H54 (cell line): ENCODE measurements at places on chromosomes 2 and 18.

GRCh38 chr2:176769499-176770370 is 442.9 kb upstream of the HNRNPA3 start:
- DNase-seq, result no peak

DNA sequence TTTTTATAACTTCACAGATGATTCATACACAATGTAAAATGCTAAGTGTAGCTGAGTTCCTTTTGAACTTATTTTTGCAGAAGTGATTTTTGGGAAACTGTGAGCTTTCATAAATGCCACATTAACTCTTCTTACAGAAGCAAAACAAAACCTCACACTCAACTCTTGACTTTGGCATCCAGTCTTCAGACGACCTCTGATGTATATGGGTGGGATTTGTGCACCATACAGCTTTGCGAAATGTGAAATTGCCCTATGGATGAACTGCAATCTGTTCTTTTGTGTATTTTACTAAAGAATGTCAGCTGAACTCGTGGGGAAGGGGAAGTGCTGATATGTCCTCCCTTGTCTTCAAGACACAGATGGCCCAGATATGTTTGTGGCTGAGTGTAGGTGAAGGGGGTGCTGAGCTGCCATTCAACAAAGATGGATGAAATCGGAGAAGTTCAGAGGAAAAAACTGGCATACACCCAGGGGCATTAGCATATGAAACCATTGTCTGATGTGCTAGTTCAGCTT is 218.3 kb downstream of the PTGR3 start:
- no peak for DNase-seq

DNA sequence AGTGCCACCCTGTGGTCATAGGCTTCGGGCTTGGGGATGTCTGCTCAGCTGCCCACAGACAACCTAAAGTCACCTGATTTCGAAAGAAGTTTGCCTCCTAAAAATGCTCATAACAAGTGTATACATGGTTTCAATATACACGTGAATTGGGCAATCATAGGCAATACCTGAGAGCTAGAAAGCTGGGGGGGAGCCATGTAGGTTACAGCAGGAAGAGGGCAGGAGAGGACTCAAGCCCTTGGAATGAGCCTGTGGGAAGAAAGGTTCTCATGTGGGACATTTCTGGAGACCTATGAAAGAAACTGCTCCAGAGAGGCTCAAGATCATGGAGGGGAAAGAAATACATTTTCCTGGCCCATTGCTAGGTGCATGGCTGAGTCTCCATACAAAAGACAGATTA is 109.7 kb downstream of the ACOXL start:
- no peak for DNase-seq

DNA sequence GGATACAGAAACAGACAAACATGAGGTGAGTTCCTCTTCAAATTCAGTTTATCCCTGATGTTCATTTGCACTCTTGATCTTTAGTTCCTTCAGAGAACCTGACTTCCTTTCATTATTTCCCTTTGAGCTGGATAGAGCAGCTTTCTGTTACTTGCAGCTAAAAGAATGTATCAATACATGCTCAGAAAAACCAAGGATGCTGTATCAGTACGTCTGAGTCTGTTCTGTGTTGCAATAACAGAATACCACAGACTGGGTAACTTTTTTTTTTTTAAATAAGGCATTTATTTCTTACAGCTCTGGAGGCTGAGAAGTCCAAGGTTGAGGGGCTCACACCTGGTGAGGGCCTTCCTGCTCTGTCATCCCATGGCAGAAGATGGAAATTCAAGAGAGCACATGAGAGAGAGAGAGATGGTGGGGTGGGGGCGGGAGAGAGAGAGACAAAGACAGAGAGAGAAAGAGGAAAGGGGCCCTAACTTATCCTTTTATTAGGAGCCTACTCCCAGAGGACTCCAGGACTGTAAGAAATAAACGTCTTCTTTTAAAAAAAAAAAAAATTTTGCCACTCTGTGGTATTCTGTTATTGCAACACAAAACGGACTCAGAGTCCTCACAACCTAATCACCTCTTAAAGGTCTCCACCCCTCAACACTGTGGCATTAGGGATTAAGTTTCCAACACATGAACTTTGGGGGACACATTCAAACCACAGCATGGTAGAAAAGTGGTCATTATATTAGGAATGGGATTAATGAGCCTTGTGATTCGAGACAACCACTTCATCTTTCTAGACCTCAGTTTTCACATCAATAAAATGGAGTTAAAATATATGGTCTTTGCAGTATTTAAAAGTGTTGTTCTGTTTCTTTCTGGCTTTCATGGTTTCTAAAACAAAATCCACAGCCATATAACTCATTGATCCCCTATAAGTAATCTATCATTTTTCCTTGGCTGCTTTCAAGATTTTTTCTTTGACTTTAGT is 18.4 kb upstream of the SELENOI start:
- DNase-seq, result no peak

GRCh38 chr2:53131416-53131815 is 636.2 kb upstream of the CHAC2 start:
- no peak for DNase-seq

DNA sequence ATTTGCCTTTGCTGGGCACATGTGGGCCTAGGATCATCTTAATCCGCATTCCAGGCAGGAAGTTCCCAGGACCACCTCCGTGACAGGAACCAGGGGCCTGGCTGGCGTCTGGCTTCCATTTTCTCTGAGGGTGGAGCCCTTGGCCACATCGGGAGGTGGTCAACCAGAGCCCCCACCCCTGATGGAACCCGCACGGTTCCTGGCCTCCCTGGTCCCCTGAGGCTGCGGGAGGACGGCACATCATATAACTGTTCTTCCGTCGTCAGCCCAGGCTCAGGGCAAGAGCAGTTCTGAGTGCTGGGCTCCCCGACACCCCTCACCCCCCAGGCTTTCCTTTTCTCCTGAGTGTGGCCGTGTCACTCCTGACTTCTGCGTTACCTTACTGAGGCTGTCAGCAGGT is 13.5 kb downstream of the ESPNL start:
- DNase-seq, result no peak

DNA sequence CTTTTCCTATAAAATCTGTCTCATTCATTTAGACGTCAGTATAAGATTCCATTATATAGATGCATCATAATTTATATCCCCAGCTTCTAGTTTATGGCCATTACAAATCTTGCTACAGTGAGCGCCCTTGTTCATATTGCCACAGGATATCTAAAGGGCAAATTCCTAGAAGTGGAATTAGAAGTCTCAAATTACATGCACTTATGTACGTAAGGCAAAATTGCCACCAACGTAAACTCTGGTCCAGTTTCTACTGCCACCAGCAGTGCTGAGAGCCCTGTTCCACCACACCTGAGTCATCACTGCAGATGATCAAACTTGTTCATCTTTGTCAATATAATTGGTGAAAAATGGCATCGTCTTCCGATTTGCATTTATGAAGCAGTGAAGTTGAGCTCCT is 90.9 kb upstream of the ID2 start:
- no peak for DNase-seq

GRCh38 chr2:26281226-26281625 is 36.5 kb downstream of the HADHB start:
- DNase-seq, result no peak

GRCh38 chr2:118850168-118850900 is 2.9 kb upstream of the EN1 start:
- DNase-seq, result no peak

DNA sequence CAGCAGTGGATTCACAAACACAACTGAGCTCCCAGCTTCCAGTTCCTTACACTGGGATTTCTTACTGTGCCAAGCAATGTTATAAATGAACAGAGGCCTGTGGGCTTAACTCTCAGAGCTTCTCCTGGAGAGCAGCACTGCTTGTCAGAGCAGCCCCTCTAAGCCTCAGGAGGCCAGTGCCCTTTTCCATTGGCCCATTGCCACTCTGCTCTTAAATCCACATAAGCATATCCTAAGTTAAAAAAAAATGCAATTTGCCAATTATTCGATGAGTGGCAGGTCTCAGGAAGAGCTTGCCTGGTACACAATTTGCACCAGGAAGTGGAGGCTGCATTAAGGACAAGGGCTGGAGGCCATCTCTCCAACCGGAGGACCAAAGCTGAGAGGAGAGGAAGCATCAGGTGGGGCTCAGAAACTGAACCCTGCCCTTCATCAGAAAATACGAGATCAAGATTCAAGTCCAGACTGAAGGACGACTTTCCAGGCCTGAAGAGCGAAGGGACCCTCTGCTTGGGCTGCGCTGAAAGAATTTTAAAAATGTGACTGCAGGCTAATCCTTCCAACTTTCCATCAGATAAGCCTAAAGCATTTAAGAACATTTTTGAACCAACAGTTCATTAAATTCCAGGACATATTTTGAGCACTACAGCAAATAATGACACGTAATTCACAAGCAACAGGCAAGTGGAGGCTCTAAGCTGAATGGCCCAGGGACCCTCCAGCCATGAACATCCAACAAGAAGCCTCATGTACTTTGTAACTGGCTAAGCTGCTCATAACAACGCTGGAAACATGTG is 28.4 kb upstream of the PXDN start:
- no peak for DNase-seq

DNA sequence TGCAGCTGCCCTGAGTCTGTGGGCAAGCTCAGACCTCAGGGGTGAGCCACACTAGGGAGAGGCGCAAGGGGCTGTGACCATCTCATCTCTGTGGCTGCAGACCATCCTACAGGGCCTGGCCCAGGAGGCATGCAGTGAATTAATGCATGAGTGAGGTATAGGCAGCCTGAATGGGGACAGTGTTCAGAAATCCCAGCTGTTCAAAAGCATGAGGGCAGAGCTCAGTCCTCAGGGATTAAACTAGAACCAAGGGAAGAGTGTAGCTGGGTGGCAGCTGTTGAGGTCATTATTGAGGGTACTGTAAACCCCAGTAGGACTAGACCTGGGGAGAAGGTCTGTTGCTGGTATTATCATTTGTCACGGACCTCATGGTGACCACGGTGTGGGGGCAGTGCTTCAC is 17.0 kb downstream of the TMEM177 start:
- DNase-seq, result no peak

GRCh38 chr18:35835366-35835765 is 137.1 kb upstream of the RMP24 start:
- no peak for DNase-seq

DNA sequence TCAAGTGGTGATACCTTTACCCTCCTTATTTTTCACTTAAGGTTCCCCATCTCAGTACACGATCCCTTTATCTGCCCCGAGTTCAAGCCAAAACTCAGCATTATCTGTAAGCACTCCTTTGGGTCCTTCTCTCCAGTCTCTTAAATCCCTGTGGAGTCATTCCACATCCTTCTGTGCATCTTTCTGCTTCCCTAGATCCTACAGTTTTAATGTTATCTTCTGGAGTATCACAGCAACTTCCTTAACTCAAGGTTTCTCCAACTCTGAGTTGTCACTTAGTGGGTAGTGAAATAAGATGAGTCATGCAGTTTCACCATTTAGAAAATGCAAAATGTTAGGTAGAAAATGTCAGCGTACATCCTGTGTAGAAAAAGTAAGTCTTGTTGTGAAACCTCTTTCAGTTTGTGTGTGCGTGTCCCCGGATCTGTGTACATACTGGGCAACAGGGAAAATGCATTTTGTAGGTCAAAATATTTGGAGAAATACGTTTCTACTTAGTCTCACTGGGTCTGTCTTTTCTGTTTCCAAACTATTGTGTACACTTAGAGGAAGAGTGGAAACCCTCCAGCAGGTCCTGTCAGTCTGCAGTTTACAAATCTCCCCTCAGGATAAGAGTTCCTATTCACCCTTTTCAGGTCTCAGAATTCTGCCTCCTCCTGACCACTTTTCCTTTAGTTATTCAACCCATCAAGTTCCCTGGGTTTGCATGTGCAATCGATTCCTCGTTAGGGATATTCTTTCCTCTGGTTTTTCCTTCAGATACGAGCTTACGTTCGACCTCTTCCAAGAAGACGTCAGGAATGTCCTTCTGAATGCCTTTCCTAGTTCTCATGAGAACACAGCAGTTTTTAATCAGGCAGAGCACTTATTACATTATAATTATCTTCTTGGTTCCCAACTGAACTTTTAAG is 154.8 kb downstream of the TGIF1 start:
- no peak for DNase-seq

- no peak for DNase-seq
Observed at GRCh38 chr2:101545950-101546349, 71.0 kb upstream of the RFX8 start.

DNA sequence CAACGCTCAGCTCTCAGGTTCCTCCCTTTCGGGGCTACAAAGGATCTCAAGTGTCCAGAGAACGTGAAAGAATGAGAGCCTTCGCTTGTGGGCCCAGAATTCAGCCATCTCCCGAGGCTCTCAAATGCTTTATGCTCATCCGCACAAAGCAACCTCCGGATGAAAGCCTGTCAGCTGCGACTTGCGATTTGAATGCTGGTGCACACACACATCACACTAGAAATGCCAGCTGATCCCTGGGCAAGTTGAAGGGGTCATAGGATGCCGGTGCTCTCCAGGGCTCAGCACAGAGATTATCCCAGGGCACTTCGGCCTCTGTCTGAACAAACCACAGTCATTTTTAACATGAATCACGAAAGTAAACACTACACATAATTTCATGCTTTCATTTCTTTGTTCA is 141.8 kb upstream of the MYT1L start:
- no peak for DNase-seq

- DNase-seq, result no peak
Observed at GRCh38 chr2:104597942-104598341, 256.0 kb upstream of the POU3F3 start.

DNA sequence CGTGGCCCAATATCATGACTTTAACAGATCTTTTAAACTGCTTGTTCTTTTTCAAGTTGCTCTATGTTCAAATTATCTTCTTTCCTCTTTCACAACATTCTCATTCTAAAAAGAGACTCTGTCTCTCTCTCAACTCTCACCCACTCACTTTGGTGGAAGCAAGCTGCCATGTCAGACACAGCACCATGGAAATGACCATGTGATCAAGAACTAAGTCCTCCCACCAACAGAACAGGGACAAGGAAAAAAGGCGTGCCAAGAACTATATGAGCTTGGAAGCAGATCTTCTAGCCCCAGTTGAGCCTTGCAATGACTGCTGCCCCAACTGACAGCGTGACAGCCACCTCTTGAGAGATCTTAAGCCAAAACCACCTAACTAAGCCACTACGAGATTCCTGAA is 23.9 kb downstream of the BAZ2B start:
- no peak for DNase-seq

DNA sequence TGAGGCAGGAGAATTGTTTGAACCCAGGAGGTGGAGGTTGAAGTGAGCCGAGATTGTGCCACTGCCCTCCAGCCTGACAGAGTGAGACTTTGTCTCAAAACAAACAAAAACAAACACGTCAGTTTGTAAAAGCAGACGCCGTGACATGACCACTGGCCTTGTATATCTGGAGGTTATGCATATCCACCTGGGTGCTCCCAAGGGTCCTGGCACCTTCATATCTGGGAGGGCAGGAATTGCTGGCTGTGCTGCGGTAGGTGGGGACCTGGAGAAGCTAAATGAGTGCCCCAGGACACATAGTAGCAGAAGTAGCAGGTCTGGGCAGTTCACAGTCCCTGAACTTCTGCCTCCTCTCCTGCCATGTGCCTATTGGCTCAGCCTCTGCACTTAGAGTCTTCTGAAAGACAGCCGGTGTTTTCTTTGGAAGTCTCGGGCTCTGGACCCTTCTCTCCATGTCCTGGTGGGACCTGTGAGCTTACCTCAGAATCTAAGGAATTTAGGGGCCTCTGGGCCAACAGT is 30.9 kb upstream of the IL1R2 start:
- no peak for DNase-seq

- no peak for DNase-seq
Observed at GRCh38 chr2:133292259-133292658, 276.0 kb downstream of the NCKAP5 start.
